ENCODE measurements at places on chromosomes 16 and 17.

- DNase-seq, result no peak
These were observed 93.7 kb downstream of the MRM1 start for GRCh38 chr17:36695082-36695481.

DNA sequence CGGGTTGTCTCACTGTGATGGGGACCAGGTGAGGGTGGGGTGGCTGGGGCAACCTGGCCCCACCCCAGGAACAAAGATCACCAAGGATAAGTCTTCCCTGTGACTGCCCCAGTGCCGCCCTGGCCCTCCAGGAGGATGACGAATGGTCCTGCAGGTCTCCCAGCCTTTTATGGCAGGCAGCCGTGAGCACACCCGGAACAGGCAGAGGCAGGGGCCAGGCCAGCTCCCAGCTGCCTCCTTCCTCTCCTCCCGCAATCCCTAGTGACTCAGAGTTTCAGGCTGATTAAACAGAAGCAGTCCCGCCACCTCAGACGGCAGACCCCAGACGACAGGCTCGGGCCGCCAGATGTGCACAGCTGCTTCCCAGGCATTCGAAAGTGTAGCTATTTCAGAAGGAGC, 13.3 kb downstream of the JUP start:
- no peak for DNase-seq

- DNase-seq, result no peak
These were observed 921 bp downstream of the RND2 start for GRCh38 chr17:43025766-43026537.

GRCh38 chr16:24999856-25000461, 15.2 kb downstream of the ARHGAP17 start:
- DNase-seq, result no peak

DNA sequence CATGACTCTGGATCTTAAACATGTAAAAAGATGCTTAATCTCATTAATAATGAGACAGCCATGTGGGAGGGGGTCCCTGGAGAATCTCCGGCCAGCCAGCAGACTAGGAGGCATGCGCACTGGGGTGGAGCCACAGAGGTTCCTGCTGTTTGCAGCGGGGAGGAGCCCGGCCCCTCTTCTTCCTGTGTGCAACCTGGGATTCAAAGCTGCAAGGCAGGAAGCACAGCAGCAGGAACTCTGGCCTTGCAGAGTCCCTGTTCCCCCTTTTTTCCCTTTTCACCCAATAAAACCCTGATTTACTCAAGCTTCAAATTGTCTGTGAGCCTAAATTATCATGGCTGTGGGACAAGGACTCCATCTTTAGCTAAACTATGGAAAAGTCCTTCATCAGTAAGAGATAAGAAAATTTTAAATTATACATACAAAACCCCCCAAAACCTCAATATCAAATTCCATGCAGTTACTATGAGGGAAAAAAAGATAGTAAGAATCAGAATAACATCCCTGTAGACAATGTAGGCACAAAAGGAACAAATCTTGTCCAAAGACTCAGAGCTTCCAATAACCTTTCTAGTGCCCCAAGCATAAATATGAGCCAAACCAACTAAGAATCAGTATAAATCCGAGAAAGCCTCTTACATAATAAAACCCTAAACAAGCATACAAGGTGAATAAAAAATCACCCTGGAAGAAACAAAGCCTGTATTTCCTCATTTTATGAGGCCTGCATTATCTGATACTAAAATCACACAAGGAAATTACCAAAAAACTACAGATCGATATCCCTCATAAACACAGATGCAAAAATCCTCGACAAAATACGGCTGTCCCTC, 12.1 kb downstream of the CFDP1 start:
- no peak for DNase-seq

DNA sequence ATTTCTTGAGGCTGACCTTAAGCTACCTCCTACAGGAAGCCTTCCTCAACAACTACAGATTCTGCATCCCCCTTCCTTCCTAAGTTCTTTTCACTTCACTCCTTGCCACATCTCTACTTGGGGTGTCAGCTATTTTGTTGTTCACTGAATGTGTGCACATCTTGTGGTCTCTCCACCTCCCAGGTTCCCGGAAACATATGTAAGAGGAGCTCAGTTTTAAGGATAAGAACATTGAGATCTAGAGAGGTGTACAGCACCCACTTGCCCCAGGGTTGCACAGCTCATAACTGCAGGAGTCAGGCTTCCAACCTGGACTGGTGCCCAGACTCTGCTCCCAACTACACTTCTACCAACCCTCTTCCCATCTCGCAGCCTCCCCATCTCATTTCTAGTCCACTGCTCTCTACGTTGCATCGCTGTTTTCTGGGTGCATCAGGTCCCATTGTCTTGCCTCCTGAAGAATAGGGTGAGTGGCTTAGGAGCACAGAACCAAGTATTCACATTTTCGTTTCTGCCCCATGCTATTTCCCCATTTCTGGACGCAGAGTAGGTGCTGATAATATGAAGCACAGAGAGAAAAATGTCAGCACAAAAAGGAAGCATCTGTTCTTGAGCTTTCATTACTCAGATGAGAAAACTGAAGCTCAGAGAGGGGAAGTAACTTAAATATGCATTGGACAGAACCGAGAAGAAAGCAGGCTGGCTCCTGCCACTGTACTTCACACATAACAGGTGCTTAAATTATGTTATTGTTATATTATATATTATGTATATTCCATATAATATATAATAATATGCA, 292.0 kb upstream of the CCL2 start:
- DNase-seq, result no peak

DNA sequence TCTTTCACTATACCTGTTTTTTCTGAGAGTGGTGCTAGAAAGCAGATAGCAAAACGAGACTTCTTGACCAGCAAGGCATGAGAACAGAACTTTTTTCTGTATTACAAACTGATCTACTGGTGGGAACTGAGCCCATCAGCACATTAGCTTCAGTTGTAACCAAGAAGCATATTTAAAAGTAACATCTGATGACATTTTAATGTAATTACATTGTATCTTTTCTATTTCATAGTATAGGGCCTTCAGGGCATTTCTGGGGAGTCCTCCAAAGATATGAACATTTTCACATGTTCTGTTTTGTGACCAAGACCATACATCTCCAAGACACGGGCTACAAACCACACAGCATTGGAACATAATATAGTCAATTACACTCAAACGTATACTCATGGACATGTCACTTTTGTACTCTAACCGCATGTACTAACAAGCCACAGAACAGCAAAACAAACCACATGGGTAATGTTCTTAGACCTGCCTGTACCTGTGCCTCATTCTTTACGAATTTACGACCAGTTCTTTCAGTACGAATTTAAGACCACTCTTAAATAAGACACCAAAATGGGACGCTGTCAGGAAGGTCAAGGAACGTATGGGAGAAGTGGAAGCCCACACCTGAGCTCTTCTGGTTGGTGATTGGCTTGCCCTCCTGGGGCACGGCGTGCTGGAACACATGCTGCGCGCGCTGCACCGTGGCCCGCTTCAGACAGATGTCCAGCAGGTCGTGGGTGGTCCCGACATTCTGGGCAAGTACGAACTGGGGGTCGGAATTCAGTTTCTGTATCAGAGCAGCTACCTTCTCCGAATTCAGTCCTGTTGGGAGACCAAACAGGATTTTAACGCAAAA, 825 bp downstream of the BLMH start:
- DNase-seq, result peak; percentile 14

GRCh38 chr17:41416479-41416878, 7.9 kb downstream of the KRT37 start:
- DNase-seq, result no peak

GRCh38 chr17:57135026-57135788, 50.2 kb downstream of the AKAP1 start:
- no peak for DNase-seq

GRCh38 chr17:33583518-33584417, 290.7 kb upstream of the ASIC2 start:
- no peak for DNase-seq

DNA sequence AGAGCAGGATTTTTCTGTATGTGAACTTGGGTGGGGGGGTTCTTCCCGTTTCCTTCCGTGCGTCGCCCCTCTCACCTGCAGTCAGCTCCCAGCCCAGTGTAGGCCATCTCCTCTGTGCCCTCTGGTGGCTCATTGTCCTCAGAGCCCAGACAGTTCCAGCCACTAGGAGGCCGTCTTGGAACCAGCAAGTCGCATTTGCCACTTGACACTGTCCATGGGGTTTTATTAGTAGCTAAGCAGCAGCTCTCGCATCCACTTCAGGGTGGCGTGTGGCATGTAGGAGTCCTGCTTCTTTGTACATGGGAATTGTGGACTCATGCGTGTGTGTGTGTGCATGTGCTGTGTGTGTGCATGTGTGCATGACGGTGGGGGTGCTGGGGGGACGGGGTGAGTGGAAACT, 74.0 kb downstream of the SEC14L1 start:
- no peak for DNase-seq

- DNase-seq, result no peak
These were observed 21.1 kb downstream of the CACNG4 start for GRCh38 chr17:66985338-66986237.

DNA sequence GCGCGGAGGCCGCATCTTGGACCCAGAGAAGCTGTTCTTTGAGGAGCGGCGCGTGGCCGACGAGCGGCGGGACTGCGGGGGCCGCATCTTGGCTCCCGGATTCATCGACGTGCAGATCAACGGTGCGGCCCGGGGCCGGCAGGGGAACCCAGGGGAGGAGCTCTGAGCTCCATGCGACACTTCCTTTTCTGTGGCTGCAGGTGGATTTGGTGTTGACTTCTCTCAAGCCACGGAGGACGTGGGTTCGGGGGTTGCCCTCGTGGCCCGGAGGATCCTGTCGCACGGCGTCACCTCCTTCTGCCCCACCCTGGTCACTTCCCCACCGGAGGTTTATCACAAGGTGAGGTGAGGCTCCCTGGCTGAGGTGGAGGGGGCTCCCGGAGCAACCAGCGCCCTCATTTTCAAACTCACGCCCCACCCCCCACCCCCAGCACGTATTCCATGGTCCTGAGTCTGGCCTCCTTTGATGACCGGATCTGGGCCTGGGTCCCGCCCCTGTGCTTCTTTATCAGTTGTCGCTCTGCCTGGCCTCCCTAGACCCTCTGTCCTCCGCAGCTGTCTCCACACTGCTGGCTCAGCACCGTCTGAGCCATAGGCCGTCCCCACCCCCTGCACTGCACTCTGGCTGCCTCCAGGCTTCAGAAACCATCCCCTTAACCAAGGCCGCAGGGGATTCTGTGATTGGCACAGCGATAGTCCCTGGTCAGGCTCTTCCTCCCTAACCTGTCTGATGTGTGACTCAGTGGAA, 787 bp downstream of the AMDHD2 start:
- no peak for DNase-seq

- DNase-seq, result peak; percentile 60
These were observed 76.6 kb downstream of the CMIP start for GRCh38 chr16:81521141-81521626.

DNA sequence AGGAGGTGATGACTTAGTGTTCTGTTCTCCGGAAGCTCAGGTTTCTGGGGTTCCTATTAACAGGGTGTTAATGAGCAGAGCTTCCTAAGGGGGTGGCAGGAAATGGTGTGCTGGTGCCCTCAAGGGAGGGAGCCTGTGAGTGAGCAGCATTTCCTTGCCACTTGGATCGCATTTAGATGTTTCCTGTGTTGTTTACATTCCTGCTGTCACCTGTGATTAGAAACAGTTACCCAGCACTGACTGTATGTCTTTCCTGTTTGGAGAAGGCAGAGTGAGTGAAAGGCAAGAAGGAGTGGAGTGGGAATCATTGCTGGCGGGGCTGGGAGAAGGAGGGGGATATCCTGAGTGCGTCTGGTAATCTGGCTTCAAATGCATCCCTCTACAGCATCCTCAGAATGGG, 214.6 kb downstream of the CCDC182 start:
- DNase-seq, result no peak

DNA sequence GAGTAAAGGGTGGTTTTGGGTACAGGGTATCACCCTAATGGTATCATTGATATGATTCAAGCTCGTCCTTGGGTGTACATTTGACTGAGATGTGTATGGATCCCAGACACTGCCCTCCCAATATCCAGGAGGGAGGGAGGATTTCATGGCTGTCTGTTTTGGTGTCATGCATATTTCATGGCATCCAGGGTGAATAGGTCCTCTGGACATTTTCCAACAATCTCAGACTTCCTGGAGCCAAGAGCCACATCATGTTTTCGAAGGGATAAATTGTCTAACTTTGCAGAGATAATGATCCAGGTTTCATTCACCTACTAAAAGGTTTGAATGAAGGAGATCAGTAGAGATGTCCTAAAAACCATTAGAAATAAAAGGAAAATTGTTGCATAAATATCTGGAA, 431.9 kb downstream of the SHISA9 start:
- DNase-seq, result no peak

DNA sequence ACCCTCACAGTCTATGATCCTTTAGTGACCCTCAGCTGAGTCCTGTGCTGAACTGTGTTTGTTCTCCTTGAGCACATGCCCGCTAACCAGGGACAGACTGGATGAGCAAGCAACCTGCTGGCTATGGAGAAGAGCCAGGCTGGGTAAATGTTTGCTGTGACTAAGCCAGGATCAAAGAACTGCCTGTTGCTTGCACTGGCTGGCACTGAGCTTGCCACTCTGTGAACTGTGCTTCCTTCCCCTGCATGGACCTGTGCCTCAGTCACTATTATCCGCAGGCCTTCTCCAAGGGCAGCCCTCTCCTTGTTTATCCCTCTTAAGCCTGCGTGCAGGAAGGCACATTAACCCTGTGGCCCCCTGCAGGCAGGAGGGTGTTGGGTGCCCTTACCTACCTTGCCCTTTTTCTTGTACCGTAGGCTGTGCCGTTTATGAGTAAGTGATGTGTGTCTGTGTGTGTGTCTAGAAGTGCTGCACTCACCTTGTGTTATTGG, 7.4 kb downstream of the PNPO start:
- no peak for DNase-seq

GRCh38 chr16:66915041-66915440, 3.6 kb downstream of the CDH16 start:
- DNase-seq, result no peak

GRCh38 chr17:28940142-28940541, 11.2 kb downstream of the PHF12 start:
- no peak for DNase-seq

DNA sequence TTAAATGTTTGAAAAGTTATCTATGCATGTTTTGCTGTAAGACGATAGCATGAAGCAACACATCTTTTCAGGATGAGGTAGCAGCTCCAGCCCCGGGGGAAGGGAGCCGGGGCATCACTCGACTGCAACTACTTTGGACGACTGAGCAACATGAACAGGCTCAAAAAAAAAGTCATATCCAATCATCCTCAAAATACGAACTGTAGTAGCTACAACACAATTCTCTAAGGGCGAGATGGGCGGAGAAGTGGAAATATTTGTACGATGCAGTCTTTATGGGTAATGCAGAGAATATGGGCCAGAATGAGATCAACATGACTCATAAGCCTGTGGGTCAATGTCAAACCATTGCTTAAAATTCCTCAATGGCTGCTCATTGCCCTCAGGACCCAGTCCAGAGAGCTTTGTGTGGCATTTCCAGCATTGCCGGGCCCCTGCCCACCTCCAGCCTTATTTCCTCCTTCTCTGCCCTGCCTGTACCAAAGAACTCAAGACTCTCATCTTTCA, 17.7 kb upstream of the SMURF2 start:
- DNase-seq, result no peak

GRCh38 chr16:46908540-46909372, 24.6 kb downstream of the GPT2 start:
- DNase-seq, result peak; percentile 19

- DNase-seq, result no peak
These were observed 129.9 kb upstream of the ZFHX3 start for GRCh38 chr16:73177729-73178295.

- no peak for DNase-seq
These were observed 13.8 kb upstream of the CTCF start for GRCh38 chr16:67548265-67549126.

- no peak for DNase-seq
These were observed 1180.6 kb upstream of the CDH8 start for GRCh38 chr16:63216696-63217423.

- DNase-seq, result peak; percentile 13
These were observed at the start of gene GPRC5B for GRCh38 chr16:19884611-19885450. Gene GPRC5B (minus strand): TSS chr16:19884848. CDS start chr16:19872845, 12,003 bp downstream.

All from stimulated activated CD8-positive, alpha-beta memory T cell treated with anti-CD3 and anti-CD28 coated beads, Interleukin-12 subunit alpha, Interleukin-12 subunit beta, amount 100 ng/mL, for 4 hours (primary cell).